Immature natural killer cell (primary cell): ENCODE measurements at places on chromosomes 7 and 10. TPM values are rescaled to one million over a fixed set of nuclear protein-coding genes. Genes with fewer than 3 reads are reported as not detected.

SLC13A1 gene
- not detected for polyA plus RNA-seq

PRSS2 gene
- not detected for polyA plus RNA-seq

LRRTM3 gene
- polyA plus RNA-seq, result not detected

GRCh38 chr7:27346531-27347275 lies 104.1 kb downstream of the EVX1 start:
- H3K27me3 ChIP-seq, result peaks cover 8% of the 10 kb centered on the region
- H3K4me1 ChIP-seq, result no peaks in the 10 kb centered on the region
- H3K36me3 ChIP-seq, result no peaks in the 10 kb centered on the region
- DNase-seq, result no peak

GRCh38 chr10:101968940-101969321 lies 87.0 kb downstream of the ARMH3 start:
- no peak overlapping the region for H3K4me3 ChIP-seq
- no peak overlapping the region for H3K27ac ChIP-seq
- H3K4me1 ChIP-seq, result peaks cover 19% of the 10 kb centered on the region
- peaks cover 2% of the 10 kb centered on the region for H3K27me3 ChIP-seq
- no peak for DNase-seq
- H3K36me3 ChIP-seq, result peaks cover 34% of the 10 kb centered on the region

DNA sequence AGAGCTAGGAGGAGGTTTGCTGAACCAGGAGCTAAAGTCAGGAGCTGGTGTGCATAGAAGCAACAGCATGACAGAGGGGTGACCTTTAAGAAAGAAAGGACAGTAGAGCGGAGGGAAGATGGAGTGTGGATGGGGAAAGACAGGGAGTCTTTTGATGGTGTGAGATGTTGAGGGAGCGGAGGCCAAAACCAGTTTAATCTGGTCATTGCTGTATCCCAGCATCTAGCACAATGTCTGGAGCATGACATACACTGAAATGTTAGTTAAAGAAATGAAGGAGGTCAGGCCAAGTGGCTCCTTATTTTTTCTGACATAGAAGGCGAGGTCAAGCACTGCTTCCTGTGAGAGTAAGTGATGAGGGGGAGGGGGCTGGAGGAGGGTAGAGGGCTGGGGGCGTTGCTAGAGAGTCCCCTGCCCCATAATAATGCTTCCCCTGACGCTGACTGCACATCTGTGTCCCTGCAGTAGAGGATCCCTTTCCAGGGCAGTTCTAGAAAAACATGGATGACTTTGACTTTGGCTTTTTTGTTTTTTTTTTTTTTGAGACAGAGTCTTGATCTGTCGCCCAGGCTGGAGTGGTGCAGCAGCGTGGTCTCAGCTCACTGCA lies 70.2 kb downstream of the ZNF467 start:
- H3K36me3 ChIP-seq, result no peaks in the 10 kb centered on the region
- DNase-seq, result no peak
- no peak overlapping the region for H3K27ac ChIP-seq
- H3K27me3 ChIP-seq, result peaks cover 8% of the 10 kb centered on the region

DNA sequence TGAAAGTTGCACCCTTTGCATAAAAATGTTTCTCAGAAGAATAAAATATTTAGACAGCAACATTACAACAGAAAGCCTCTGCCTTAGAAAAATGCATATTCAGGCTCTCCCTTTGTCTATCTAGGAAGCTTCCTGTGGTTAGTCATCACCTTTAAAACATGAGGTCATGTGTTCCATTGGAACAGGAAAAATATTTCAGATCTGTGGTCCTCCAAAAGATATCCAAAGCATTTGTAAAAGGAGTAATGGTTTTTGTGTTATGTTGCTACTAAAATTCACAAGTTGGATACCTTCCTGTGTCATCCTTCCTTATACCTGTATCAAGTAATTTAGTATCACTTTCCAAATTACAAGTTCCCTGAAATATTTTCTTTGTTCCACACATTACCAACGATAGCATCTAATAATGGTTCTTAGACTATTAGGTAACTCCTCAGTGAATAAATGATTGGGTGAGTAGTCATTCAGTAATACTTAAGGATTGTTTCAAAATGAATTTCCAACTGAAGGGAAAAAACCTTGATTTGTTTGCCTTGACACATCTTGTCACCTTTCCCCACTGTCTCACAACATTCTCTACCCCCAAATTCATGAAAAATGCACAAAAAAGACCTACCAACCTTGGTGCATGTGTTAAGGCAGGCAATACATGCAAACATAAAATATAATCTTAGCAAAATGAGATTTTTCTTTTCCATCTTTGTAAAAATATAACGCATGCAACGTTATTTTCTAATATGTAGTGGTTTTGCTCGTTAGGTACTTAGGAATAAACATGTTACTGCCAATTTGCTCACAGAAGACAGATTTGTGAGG lies 19.7 kb upstream of the RHOBTB1 start:
- no peak overlapping the region for H3K4me3 ChIP-seq
- H3K4me1 ChIP-seq, result no peaks in the 10 kb centered on the region
- H3K27me3 ChIP-seq, result peaks cover 5% of the 10 kb centered on the region
- H3K36me3 ChIP-seq, result no peaks in the 10 kb centered on the region
- DNase-seq, result no peak

- peaks cover 4% of the 10 kb centered on the region for H3K27me3 ChIP-seq
- H3K4me3 ChIP-seq, result no peak overlapping the region
- peaks cover 93% of the 10 kb centered on the region for H3K4me1 ChIP-seq
- peaks cover 13% of the 10 kb centered on the region for H3K36me3 ChIP-seq
Measured at GRCh38 chr7:70710011-70710480, 421.9 kb upstream of the GALNT17 start.

DNA sequence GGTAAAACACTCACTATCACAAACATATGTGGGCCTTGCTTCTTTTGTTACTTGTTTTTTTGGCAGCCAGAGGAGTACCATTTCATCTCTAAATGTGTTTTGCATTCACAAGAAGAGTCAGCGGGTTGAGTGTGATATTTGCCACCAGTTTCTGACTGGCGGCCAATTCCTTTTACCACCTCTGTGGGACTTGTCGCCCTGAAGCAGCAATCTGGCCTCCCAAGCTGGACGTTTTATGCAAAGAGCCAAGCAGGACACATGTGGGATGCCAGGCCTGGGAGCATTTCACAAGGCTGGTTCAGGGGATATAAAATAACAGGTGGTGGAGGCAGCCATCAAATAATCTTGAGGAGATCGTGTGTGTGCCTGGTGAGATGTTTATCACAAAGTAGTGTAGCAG lies 61.8 kb upstream of the TRIL start:
- H3K4me3 ChIP-seq, result no peak overlapping the region
- DNase-seq, result no peak
- no peaks in the 10 kb centered on the region for H3K4me1 ChIP-seq
- no peak overlapping the region for H3K27ac ChIP-seq

GRCh38 chr10:55867848-55868247 lies 493.2 kb downstream of the ZWINT start:
- no peak overlapping the region for H3K27ac ChIP-seq
- no peak for DNase-seq
- no peak overlapping the region for H3K4me3 ChIP-seq
- no peaks in the 10 kb centered on the region for H3K27me3 ChIP-seq
- H3K4me1 ChIP-seq, result no peaks in the 10 kb centered on the region

DNA sequence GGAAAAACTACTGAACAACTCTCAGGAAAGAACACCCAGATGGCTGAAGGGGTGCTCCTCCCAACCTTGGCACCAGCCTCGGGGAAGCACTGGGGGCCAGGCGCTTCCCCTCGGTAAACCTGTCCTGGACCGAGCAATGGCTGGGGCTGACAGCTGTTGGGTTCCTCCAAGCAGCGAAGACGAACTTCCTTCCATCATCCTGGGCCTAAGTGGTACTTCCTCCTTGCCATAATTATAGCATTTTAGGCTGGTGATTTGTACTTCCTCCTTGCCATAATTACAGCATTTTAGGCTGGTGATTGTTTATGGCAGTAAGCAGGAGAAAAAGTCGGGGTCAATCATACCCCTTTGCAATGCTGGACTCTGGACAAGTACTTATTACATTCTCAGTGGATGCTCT lies 69.3 kb downstream of the MYOF start:
- H3K36me3 ChIP-seq, result no peaks in the 10 kb centered on the region
- peaks cover 31% of the 10 kb centered on the region for H3K4me1 ChIP-seq
- peak overlapping the region; percentile 88 for H3K27ac ChIP-seq
- peaks cover 9% of the 10 kb centered on the region for H3K27me3 ChIP-seq
- peak overlapping the region; percentile 54 for H3K4me3 ChIP-seq

GRCh38 chr7:148255333-148255732 lies 335.2 kb upstream of the C7orf33 start:
- H3K4me3 ChIP-seq, result no peak overlapping the region
- H3K27ac ChIP-seq, result no peak overlapping the region
- H3K27me3 ChIP-seq, result peaks cover 8% of the 10 kb centered on the region
- H3K36me3 ChIP-seq, result no peaks in the 10 kb centered on the region
- no peaks in the 10 kb centered on the region for H3K4me1 ChIP-seq
- DNase-seq, result no peak

DNA sequence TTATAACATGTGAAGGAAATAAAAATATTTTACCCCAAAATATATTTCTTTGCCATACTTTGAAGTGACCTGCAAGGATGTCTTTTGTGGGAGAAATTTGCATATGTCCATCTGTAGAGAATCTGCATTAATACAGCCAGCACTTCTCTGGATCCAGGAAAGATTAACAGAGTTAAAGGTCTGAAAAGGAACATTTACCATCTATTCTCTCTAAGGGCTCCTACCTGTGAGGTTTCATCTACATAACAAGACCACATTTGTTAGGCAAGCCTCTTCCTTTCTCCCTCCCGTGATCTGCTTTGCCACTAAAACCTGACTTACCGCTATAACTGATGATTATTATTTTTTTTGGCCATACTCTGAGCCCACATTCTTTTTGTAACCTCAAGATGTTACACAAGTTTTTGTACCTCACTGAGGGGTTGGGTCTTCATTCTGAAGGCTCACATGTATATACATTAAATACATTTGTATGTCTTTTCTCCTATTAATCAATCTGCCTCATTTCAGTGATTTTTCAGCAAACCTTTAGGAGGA lies 129.4 kb downstream of the AKR1D1 start:
- H3K36me3 ChIP-seq, result no peaks in the 10 kb centered on the region
- H3K27me3 ChIP-seq, result no peaks in the 10 kb centered on the region
- DNase-seq, result no peak
- no peak overlapping the region for H3K4me3 ChIP-seq
- H3K27ac ChIP-seq, result no peak overlapping the region
- H3K4me1 ChIP-seq, result no peaks in the 10 kb centered on the region

- DNase-seq, result no peak
- no peaks in the 10 kb centered on the region for H3K36me3 ChIP-seq
- H3K27ac ChIP-seq, result no peak overlapping the region
Measured at GRCh38 chr10:33180921-33181320, 153.5 kb downstream of the NRP1 start.
